Type B pancreatic cell (in vitro differentiated cells): ENCODE measurements at places on chromosomes 6 and 20.

GRCh38 chr6:34145161-34146020, 496 bp downstream of the GRM4 start:
- DNase-seq, result no peak

GRCh38 chr6:13681305-13682061, 30.2 kb downstream of the RANBP9 start:
- DNase-seq, result no peak

- no peak for DNase-seq
Observed at GRCh38 chr6:150741633-150742200, 123.8 kb upstream of the MTHFD1L start.

GRCh38 chr20:1897965-1898464, 2.8 kb downstream of the SIRPA start:
- no peak for DNase-seq

- no peak for DNase-seq
Observed at GRCh38 chr6:126682440-126682839, 342.5 kb downstream of the CENPW start.

GRCh38 chr6:134938896-134939295, 11.0 kb downstream of the ALDH8A1 start:
- no peak for DNase-seq

DNA sequence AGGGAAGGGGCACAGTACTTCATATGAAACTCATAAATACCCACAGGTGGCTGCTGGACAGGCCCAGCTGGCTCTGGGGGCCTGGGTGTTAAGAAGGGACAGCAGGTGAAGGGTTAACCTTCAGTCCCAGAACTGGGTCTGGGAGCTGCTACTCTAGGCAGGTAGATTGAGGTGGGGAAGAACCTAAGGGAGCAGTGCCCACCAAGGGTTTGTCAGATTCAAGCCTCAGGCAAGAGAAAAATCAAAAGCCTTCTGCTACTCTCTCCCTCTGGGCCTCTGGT, 5.6 kb downstream of the RPL10A start:
- no peak for DNase-seq

GRCh38 chr6:161660666-161661571, 387.1 kb upstream of the AGPAT4 start:
- peak; percentile 42 for DNase-seq

DNA sequence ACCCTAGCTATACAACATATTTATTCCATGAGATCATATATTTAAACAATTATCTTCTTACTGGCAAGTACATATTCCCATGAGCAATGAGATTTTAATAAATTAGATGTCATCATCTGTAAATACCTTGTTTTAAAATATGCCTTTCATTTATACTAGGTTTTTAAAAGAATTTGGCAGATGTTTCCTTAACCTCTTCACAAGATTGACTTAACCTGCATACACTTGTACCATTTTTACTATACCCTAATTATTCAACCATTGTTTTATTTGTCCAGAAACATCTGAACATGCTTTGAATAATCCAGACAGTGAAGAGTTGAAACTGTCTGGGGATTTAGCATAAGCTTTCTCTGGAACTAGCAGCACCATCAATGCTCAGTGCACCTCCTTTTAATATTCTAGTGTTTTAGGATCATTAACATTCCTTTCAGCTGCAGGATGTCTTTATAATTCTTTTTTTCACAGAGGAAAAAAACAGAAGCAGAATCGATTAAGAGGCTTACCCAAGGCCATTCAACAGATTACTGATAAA, 188.0 kb upstream of the TENT5A start:
- no peak for DNase-seq

GRCh38 chr6:132140189-132140588, 189.0 kb upstream of the CCN2 start:
- no peak for DNase-seq

GRCh38 chr20:60516442-60516841, 558.2 kb downstream of the CDH26 start:
- no peak for DNase-seq

GRCh38 chr20:48626226-48626937, 201.4 kb downstream of the PREX1 start:
- DNase-seq, result no peak

- no peak for DNase-seq
Observed at GRCh38 chr6:163418311-163419029, 4.0 kb downstream of the QKI start.

- no peak for DNase-seq
Observed at GRCh38 chr6:5556011-5556410, 294.7 kb downstream of the FARS2 start.

DNA sequence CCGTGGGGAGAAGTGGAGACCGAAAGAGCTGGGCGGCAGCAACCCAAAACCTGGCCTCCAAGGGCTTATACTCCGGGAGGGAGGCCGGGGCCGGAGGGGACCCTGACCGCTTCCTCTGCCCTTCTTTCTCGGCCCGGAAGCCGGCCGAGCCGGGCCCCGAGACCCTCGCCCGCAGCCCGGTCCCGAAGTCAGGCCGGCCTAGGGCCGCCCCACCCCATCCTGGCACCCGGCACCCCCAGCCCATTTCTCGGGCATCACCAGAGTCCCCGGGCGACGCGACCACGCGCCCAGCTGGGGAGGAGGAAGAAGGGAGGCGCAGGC, 572 bp upstream of the ZDHHC14 start:
- peak; percentile 73 for DNase-seq
